ENCODE measurements at places on chromosomes 11 and 22.

DNA sequence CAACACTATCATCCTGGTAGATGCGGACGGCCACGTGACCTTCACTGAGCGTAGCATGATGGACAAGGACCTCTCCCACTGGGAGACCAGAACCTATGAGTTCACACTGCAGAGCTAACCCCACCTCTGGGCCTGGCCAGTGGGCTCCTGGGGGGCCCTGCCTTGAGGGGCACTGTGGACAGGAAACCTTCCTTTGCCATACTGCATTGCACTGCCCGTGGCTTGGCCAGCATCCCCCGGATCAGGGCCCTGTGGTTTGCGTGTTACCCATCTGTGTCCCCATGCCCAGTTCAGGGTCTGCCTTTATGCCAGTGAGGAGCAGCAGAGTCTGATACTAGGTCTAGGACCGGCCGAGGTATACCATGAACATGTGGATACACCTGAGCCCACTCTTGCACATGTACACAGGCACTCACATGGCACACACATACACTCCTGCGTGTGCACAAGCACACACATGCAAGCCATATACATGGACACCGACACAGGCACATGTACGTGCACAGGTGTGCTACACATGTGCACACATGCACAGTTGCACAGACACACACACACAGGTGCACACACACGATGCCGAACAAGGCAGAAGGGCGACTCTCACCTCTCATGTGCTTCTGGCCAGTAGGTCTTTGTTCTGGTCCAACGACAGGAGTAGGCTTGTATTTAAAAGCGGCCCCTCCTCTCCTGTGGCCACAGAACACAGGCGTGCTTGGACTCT is 15.3 kb upstream of the DGCR8 start:
- no peak for DNase-seq

DNA sequence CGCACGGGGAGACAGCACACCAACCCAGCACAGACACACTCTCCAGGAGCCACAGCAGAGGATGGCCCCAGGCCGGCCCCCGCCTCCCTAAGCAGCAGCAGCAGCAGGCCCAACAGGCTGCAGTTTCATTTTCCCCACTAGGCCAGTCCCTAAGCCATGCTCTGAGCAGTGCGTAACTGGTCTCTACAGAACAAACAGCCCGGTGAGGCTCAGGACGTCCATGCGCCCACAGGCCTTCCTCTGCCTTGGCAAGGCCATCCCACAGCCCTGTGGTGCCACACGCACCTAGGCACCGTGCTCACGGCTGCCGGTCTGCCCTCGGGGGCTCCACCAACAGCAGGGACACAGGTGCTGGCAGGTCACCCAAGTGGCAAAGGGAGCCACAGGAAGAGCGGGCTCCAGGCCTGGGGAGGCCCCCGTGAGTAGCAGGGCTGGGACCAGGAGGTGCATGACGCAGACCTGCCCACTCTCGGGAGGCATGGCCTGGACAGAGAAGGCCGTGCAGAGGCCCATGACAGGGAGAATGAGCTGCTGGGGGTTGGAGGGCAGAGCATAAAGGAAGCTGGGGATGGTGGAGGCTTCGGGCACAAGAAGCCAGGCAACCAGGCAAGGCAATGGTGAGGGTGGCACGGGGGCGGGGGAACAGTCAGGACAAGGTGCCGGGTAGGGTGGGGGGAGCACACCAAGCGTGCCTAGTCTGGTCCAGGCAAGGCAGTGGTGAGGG is 1.4 kb upstream of the MOB2 start:
- DNase-seq = no peak

DNA sequence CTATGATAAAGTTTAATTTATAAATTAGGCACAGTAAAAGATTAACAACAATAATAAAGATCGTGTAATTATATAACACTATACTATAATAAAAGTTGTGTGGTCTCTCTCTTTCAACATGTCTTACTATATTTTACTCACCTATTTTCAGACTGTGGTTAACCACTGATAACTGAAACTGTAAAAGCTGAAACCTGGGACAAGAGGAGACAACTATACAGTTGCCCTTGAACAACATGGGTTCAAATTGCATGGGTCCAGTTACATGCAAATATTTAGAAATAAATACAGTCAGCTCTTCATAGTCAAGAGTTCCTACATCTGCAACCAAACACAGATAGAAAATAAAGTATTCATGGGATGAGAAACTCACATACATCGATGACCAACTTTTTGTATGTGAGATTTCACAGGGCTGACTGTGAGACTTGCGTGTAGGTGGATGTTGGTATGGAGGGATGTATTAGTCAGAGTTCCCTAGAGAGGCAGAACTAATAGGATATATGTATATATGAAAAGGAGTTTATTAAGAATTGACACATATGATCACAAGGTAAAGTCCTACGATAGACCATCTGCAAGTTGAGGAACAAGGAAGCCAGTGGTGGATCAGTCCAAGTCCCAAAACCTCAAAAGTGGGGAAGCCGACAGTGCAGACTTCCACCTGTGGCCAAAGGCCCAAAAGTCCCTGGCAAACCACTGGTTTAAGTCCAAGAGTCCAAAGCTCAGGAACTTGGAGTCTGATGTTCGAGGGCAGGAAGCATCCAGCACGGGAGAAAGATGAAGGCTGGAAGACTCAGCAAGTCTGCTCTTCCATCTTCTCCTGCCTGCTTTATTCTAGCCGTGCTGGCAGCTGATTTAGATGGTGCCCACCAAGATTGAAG is 359.5 kb downstream of the INSC start:
- no peak for DNase-seq

DNA sequence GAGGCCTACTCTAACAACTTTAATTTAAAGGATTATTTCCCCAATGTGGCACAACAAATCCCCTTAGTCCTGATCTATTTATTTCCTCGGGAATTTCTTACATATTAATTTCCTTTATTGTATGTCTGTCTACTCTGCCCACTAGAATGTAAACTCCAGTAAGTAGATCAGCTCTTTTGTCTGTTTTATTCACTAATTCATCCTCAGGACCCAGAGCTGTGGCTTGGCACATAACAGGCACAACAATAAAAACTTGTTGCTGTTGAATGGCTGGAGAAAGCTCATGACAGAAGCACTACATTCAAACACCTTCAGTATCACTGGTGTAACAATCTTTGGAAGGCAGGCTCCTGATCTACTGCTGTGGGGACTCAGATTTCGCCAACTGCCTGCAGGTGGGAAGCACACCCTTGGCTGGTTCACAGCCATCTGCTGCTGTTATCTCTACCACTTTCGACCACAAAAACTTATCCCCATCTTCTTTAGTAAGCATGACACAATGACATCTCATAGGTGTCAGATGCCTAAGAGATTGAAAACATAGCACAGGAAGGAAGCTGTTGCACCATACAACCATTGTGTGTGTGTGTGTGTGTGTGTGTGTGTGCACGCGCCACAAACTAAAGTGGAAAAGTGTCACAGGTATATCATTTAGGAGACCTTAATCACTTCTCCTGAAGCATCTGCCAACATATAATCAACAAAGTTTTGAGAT is 11.9 kb downstream of the HIRA start:
- peak; percentile 56 for DNase-seq

DNA sequence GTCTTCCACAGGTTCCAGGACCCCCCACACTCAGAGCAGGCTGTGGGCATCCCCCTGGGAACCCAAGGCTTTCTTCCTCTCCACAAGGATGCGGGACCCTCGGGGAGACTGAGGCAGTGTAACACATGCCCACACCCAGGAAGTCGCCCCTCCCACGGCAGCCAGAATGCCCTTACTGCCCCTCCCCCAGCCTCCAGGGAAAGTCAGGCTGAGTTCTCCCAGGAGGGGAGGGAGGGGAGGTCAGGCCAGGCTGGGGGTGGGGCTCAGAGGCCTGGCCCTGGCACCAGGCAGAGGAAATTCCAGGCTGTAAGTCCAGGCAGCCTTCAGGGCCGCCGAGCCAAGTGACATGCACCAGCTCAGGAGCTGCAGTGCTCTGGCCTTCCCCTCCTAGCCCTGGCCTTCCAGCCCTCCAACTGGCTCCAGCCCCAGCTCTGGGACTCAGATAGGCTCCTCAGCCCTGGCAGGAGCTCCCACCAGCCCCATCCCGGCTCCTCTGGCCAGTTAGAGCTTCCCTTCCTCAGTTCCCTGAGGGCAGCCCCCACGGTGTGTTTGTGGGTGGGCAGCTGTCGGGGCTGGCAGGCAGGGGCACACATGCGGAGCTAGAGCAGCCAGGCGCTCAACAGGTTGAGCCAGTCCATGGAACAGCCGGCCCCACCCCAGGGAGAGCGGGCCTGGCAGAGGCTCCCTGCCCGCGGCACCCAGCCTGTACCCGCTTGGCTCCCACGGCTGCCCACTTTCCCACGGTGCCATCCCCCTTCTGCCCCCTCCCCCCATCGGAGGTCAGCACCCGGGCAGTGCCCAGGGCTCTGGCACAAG is 3.6 kb downstream of the BCL9L start:
- DNase-seq = no peak

DNA sequence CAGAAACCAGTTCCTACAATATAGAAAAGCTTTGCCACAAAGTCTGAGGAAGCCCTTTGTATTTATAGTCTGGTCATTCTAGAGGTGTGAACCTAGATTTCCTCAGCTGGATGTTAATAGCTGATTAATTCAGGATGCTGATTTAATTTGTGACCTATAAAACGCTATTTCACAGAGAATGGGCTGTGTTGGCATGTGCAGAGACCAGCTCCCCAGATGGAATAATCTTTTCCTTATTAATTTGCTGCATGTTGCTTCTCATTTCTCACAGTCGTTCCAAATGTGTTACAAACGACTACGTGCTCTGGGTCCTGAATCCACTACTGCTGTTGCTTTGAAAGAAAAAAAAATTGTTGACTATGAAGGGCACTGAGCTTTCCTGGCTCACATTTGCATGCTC is 49.3 kb downstream of the BDNF start:
- no peak for DNase-seq

GRCh38 chr11:19605520-19606371 is 106.9 kb upstream of the NAV2 start:
- no peak for DNase-seq

DNA sequence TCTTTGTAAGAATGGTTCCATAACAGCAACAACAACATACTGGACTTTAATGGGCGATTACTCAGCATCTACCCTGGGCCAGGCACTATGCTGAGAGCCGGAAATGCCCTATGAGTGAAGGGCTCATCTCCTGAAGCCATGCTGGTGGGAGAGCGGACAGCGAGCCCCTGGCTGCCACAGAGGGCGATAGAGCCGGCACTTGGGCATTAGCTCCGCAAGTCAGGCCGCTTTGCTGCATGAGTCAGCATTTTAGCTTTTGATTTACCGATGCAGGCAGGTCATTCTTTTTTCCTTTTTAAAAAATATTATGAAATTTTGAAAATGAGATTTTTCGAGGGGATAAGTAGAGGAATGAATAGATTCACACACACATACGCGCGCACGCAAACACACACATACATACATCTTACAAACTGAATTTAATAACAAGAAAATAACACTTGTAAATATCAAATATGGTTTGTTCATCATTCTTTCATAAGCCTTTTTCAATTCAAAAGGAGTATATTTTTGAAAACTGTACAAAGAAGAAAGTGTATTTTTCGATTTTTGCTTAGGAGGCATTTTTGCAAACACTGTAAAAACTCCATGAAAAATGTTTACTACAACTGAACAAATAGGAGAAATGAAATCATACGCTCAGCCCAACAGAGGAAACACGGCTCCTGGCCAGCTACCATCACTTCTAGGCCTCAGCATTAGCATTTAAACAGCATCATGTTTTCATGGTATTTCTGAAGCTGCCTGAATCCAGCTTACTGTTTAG is 667.3 kb downstream of the OPCML start:
- DNase-seq = no peak

- no peak for DNase-seq
These were observed 8.4 kb downstream of the KRTAP5-6 start for GRCh38 chr11:1705126-1706052.

- no peak for DNase-seq
These were observed 24.3 kb downstream of the ALKBH3 start for GRCh38 chr11:43904742-43905535.

Measured in hematopoietic multipotent progenitor cell treated with erythropoietin and hydrocortisone succinate and interleukin-3 and kit ligand, for 15 days (in vitro differentiated cells).